ENCODE measurements at places on chromosomes 12 and 14.
A peak's percentile ranks its signal among the peaks of the same experiment; 100 is the strongest.

- ATAC-seq = no peak
These were observed 450.5 kb downstream of the TMEM117 start for GRCh38 chr12:44286336-44286735.

DNA sequence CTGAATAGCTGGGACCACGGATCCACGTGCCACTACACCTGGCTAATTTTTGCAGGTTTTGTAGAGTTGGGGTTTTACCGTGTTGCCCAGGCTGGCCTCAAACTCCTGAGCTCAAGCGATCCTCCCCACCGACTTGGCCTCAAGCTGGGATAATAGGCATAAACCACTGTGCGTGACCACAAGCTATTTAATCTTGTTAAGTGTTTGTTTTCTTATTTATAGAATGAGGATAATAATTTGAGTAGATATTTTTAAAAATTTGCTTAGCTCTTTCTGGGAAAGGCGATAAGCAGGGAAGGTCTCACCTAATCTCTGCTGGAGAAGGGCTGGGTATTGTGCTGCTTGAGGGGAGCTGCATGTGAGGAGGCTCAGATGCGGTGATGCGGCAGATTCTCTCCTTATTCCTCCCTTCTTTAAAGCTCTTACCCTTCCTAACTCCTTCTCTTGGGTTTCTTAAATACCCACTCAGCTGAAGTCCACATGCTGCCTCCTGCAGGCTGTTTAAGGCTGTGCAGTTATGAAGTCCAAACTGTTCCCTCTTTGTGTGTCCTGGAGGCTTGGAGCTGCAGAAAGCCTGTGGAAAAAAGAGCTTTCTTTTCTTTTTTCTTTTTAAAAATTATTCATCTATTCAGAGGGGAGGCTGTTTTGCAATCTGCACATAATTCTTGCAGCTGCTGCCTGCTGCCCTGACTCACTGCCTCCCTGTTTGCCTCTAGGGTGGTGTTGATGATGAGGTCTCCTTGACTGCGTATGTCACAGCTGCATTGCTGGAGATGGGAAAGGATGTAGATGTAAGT lies 37.9 kb downstream of the A2ML1 start:
- peak; percentile 88 for ATAC-seq

DNA sequence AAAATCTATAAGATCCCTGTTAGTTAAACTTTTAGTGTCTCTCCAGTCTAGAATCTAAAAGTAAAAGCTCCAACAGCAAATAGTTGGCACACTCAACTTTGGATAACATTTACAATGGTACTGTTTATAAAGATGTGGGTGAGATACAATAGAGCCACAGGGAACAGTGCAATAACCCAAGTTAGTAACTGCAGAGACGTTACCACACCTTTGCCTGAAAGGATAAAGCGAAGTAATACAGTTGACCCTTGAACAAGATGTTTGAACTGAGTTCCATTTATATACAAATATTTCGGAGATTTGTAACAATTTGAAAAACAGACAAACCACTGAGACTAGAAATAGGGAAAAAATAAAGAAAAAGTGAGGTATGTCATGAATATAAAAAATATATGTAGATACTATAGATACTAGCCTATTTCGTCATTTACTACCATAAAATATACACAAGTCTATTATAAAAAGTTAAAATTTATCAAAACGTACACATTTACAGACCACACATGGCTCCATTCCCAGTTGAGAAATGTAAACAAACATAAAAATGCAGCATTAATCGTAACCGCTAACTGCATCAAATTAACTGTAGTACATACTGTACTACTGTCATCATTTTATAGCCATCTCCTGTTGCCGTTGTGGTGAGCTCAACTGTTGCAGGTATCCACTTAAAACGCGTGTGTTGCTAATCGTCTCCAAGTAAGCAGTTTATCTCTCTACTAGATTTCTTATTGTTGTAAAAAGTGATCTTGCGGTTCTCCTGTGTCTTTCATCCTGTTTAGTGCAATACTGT lies 56.5 kb upstream of the HIF1A start:
- ATAC-seq = no peak

DNA sequence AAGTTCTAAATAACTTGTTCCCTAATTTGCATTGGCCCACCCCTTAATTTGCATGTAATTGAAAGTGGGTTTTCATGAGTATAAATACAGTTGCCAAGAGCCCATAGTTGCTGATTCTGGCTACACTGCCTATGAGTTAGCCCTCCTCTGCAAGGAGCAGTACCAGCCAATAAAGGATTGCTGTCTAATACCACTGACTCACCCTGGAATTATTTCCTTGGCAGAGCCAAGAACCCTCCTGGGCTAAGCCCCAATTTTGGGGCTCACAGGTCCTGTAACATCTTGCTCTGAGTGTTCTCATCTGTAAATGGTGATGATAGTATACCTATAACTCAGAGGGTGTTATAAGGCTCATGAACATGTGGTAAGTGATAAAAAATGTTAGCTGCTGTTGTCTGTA lies 6.8 kb downstream of the TTC8 start:
- peak; percentile 64 for ATAC-seq

DNA sequence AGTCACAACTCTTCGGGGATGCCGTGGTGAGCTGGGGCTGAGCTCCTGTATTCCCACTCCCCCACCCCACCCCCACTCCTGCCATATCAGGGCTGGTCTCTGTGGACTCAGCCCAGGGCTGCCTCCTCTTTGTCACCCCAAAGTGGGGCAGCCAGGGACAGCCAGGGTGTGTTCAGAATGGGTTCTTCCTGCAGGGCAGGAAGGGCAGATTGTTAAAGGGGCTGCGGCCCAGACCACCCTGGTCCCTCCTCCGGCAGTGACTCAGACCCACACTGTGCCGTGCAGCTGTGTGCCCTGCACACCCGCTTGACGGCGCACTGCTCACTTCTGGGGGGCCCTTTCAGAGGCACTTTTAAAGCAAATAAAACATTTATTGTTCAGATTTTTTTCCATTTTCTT lies 9.3 kb downstream of the SLC48A1 start:
- no peak for ATAC-seq

DNA sequence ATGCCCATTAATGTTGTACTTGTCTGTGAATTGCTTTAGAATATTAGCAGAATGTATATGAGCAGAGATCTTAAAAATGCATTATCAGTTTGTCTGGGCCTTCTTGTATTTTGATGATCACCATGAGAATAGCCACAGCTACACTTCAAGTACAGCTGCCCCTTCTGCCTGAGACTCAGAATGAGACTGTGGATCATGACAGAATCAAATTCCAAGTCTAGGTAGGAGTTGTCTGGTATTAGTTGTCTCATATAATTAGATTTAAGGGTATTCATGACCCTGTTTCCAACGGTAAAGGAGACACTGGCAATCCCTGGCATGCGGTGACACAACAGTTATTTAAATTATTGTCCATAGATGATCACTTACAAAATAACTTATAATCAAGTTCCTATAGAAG lies 18.3 kb upstream of the SMIM10L1 start:
- ATAC-seq = no peak

DNA sequence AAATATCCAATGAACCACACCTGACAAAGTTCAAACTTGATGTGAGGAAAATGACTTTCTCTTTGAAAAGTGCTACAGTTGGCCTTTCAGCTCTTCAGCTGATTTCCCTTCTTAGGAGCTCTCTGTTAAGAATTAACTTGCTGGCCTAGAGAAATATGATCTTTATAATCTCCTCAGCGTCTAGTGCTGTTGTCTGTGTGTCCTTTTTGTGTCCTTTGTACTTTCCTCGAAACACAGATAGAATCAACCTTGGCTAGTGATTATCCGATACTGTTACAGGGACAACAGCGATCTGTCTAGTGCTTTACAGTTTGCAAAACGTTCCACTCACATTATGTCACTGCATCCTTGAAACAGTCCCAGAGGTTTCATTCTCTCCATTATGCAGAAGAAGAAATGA lies 162.8 kb upstream of the RMST start:
- ATAC-seq = no peak

- no peak for ATAC-seq
These were observed 20.1 kb downstream of the PACS2 start for GRCh38 chr14:105334383-105335230.

DNA sequence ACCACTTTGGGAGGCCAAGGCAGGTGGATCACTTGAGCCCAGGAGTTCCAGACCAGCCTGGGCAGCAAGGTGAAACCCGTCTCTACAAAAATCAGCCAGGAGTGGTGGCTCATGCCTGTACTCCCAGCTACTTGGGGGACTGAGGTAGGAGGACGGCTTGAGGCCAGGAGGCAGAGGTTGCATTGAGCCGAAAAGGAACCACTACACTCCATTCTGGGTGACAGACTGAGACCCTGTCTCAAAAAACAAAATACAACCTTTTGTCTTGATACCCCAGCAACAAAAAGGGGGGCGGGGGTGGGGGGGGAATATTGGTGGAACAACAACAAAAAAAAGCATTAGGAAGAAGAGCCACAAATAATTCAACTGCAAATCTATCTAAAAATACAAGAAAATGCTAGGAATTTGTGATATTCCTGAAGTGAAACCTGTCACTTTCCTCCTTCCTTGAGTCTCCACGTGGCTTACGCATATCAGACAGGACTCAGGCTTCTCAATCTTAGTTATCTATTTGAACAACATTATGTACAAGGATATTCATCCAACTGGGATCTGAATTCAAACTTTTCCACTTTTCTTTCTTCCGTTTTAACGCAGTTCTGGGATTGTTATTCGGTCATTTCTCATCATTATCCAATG lies 1.3 kb downstream of the R3HDM2 start:
- peak; percentile 17 for ATAC-seq

DNA sequence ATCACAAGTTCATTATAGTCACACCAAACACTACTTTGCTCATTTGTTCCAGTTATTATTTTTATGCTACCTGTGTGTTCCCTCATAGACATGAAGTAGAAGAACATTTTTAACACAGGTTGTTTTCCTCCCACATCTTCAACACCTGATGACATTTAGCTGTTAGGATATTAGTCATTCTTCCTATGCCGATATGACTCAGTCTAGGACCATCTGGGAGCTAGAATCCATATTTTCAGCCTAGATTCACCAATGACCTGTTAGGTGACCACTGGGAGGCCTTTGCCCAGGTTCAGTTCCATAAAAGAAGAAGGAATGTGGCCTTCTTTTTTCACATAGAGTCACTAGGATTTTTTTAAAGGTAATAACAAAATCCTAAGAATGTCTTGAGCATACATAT lies 222.8 kb downstream of the C12orf42 start:
- no peak for ATAC-seq

DNA sequence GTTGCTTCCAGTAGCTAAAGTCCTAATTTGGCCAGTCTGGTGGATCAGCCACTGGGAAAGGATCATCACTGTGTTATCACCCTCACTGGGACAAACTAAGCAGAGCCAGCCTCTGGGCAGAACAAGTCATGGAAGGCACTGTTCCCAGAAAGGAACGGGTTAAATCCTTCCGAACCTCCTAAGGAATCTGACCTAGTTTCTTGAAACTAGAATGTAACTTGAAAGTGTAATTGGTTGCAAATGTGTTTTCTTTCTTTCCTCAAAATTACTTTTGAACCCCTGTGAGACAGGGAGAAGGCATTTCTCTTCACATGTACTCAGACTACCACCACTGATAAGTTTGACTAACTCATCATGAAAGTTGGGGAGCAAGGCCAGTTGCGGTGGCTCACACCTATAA lies 18.7 kb upstream of the KICS2 start:
- no peak for ATAC-seq

DNA sequence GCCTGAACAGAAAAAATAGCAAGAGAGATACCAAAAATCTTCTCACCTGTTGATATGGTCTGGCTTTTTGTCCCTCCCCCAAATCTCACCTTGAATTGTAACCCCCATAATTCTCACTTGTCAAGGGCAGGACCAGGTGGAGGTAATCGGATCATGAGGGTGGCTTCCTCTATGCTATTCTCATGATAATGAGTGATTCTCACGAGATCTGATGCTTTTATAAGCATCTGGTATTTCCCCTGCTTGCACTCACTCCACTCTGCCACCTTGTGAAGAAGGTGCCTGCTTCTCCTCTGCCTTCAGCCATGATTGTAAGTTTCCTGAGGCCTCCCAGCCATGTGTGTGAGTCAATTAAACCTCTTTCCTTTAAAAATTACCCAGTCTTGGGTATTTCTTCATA lies 291.2 kb downstream of the CPNE8 start:
- ATAC-seq = no peak

DNA sequence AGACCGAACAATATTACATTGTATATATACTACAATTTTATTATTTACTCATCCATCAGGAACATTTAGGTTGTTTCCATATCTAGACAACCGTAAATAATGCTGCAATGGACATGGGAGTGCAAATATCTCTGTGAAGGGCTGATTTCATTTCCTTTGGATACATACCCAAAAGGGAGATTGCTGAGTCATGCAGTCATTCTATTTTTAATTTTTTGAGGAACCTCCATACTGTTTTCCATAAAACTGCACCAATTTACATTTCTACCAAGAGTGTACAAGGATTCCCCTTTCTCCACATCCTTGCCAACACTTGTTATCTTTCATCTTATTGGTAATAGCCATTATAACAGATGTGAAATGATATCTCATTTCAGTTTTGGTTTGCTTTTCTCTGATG lies 84.7 kb downstream of the SLC41A2 start:
- no peak for ATAC-seq

Measured in SK-N-SH treated with all-trans-retinoic acid at 6 μM for 48 hours (cell line).